Left ventricle myocardium superior (tissue), 1 donor: ENCODE measurements at places on chromosomes 2 and 18. TPM values are rescaled to one million over a fixed set of nuclear protein-coding genes. Genes with fewer than 3 reads are reported as not detected.

The DES gene
- 14,457 TPM for total RNA-seq

The DAW1 gene
- total RNA-seq = not detected

The LDLRAD4 gene
- 26.0 TPM for total RNA-seq

The SPHKAP gene
- total RNA-seq = 124 TPM

The ERMN gene
- not detected for total RNA-seq

The IL1R1 gene
- 20.9 TPM for total RNA-seq

The GPR55 gene
- not detected for total RNA-seq

The SPEG gene
- 111 TPM for total RNA-seq

The CREG2 gene
- not detected for total RNA-seq

The SERPINB12 gene
- not detected for total RNA-seq

The HOXD12 gene
- total RNA-seq = not detected

The RAB17 gene
- 3.2 TPM for total RNA-seq
